ENCODE measurements at places on chromosomes 3 and 15. TPM values are rescaled to one million over a fixed set of nuclear protein-coding genes. Genes with fewer than 3 reads are reported as not detected.

GRCh38 chr3:183050706-183051105 is 48.6 kb downstream of the MCCC1 start:
- no peak for DNase-seq

DNA sequence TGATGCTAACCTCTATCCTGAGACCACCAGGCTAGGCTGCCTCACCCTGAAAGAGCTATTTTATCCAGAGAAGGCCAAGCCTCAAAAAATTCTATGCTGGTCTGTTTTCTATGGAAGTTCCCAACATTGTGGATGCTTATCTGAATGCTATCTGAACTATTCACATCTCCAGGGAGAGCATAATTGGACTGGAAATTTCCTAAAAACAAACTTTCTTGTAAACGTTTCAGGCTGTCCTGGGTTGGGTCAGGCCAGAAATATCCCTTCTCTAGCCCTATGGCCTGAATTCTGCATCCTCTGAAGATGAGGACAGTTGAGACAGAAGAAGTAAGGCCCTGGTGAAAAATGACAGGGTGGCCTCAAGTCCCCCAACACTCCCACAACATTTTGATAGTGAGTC is 706.4 kb upstream of the NR2F2 start:
- DNase-seq = no peak

- DNase-seq = no peak
Measured at GRCh38 chr15:50438251-50438650, 14.0 kb downstream of the USP8 start.

Gene RASL12
- total RNA-seq = not detected

DNA sequence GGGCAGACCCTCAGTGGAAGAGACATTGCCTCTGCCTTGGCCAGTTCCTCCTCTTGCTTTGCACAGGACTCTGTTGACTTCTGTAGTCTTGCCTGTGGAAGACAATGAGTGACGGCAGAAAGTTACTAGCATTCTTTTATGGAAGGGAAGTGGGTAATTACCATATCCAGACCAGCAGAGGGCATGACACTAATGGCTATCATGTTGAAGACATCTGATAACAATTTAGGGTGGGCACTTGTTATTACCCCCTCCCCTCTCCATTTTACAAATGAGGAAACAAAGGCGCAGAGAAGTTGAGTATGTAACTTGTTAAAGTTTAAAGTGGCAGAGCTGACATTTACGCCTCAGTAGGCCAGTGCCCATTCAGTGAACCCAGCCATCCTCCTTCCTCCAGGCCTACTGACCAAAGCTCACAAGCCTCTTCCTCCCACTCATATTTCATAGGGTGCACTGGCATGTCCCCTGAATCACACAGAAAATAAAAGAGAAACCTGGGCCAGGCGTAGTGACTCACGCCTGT is 48.2 kb upstream of the FMN1 start:
- DNase-seq = no peak

Gene KBTBD13
- total RNA-seq = 0.11 TPM

Gene OR5K1
- total RNA-seq = not detected

Gene HTR3E
- total RNA-seq = not detected

- no peak for DNase-seq
Measured at GRCh38 chr15:77162872-77163633, 92.1 kb upstream of the TSPAN3 start.

- no peak for DNase-seq
Measured at GRCh38 chr3:51559411-51559888, 20.9 kb downstream of the RAD54L2 start.

Gene TM4SF18
- not detected for total RNA-seq

All from K562 (cell line).